Psoas muscle (tissue), 8 donors: ENCODE measurements at places on chromosomes 13 and 19. TPM values are rescaled to one million over a fixed set of nuclear protein-coding genes. Genes with fewer than 3 reads are reported as not detected.
A peak's percentile ranks its signal among the peaks of the same experiment; 100 is the strongest.

- peak overlapping the region; percentile 28 for H3K27ac ChIP-seq
- H3K4me3 ChIP-seq: no peak overlapping the region
- H3K27me3 ChIP-seq: no peaks in the 10 kb centered on the region
- DNase-seq: no peak
- H3K4me1 ChIP-seq: peaks cover 4% of the 10 kb centered on the region
Measured at GRCh38 chr13:77898097-77898496, 20.5 kb downstream of the EDNRB start.

CPB2 gene
- total RNA-seq: not detected

GRCh38 chr19:19217099-19217498 lies 5.3 kb downstream of the NCAN start:
- H3K27me3 ChIP-seq: peaks cover 43% of the 10 kb centered on the region
- no peaks in the 10 kb centered on the region for H3K4me1 ChIP-seq
- no peak for DNase-seq
- no peak overlapping the region for H3K4me3 ChIP-seq
- no peaks in the 10 kb centered on the region for H3K36me3 ChIP-seq

PSPN gene
- total RNA-seq: 0.69 TPM

GRCh38 chr19:46759817-46760333 lies 13.6 kb upstream of the STRN4 start:
- peak; percentile 61 for DNase-seq
- H3K36me3 ChIP-seq: peaks cover 20% of the 10 kb centered on the region
- no peak overlapping the region for H3K4me3 ChIP-seq
- H3K27me3 ChIP-seq: no peaks in the 10 kb centered on the region
- H3K27ac ChIP-seq: peak overlapping the region; percentile 46
- peaks cover 23% of the 10 kb centered on the region for H3K4me1 ChIP-seq

DNA sequence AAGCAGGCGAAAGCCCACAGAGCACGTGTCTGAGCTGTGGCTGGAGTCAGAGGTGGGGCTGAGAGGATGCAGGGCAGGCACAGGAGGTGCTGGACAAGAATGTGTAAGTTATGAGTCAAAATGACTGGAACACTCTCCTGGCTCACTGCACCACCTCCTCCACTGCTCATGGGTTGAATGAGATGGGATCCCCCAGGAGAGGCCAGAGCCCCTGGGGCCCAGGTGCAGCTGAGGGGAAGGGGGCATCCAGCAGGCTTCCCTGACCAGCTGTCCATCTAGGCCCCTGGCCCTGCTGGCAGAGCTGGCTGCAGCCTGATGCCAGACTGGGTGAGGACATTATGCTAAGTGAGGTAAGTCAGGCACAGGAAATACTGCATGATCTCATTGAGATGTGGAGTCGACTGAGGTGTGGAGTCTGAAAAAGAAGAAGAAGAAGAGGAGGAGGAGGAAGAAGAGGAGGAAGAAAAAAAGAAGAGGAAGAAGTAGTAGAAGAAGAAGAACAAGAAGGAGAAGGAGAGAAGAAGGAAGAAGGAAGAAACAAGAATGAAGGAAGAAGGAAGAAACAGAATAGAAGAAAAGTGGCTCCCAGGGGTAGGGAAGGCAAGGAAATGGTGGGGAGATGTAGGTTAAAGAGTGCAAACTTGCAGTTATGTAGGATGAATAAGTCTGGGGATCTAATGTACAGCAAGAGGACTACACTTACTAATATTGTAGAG lies 747.4 kb downstream of the UQCRFS1 start:
- H3K36me3 ChIP-seq: no peaks in the 10 kb centered on the region
- no peak for DNase-seq
- H3K27me3 ChIP-seq: no peaks in the 10 kb centered on the region
- no peak overlapping the region for H3K27ac ChIP-seq
- H3K4me3 ChIP-seq: no peak overlapping the region
